ENCODE measurements at places on chromosomes 7 and 10.

- no peak for DNase-seq
Measured at GRCh38 chr10:117568334-117568733, 25.8 kb downstream of the EMX2 start.

DNA sequence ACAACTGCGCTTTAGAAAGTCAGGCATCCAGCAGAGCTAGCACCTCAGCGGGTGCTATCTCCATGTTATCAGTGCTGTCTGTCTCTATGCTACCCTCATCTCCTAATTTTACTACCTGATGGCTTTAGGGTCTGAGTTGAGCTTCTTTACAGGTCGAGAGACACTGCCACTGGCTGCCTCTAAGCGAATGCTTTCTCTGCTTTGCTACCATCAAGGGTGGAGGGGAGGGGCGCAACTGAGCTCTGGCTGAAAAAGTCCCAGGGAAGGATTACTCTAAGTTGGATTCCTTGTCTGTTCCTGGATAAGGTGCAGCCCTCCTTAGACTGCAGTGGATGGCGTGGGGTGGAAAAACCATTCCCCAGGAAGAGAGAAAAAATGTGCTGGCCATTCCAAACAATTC is 105.7 kb downstream of the CDK14 start:
- DNase-seq = no peak

DNA sequence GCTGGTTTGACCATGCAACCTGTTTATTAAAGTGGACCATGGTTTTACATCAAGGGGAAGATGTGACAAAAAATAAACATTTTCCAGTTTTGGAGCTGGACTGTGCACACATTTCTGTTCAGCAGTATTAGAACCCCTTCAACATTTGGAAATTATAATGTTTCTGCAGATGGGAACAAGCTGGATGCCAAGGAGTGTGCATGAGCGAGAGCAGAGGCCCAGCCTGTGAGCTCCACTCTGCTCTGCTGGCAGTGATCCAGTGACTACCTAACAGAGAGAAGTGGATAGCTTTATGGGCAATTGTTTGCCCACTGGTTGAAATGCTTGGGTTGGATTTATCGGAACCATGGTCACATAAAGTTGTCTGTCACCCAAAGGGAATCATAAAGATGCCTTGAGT is 456.7 kb downstream of the NRG3 start:
- no peak for DNase-seq

DNA sequence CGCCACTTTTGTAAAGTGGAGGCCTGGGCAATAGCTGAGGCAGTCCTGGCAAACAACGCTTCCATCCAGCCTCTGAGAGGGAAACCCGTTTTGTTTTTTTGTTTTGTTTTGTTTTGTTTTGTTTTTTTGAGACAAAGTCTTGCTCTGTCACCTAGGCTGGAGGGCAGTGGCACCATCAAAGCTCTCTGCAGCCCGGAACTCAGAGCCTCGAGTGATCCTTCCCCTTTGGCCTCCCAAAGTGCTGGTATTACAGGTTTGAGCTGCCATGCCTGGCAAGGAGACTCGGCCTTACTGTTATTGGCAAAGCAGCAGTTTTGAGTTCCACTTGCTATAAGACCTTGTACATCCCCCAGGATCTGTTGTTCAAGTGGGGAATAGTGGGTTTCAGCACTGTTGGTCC is 10.5 kb upstream of the SLC25A16 start:
- no peak for DNase-seq

DNA sequence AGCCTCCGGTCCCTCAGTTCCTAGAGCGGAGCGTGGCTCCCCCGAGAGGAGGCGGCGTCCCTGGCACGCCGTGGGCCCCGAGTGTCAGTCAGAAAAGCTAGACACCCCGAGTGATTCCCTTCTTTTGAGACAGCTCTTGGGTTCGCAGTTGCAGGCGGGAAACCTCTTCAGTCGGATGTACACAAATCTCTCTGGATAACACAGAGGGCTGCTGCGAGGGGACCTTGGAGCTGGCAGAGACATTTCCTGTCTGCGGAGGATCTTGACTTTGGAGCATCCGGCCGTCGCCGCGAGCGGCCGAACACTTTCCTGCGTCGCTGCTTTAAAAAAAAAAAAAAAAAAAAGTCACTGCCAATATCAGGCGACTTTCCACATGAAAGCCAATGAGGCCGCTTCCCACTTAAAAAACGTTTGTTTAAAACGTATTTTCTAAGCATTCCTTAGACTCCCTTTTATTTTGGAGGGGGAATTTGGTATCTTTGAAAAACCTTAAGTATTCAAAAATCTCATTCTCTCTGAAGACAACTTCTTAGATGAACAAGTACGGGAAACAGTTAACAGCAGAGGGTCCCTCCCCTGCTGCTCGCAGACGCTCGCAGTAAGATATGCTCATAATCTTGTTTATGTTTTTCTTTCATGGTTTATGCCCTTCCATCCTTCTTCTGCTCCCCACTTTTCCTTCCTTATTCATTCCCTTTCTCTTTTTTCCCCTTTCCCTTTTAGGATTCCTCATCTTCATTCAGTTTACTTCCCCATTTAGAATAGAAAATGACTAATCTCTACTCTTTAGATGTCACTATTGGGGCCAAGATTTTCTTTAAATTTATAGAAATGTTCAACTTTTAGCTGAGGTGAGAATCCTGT is 10.0 kb downstream of the HHEX start:
- no peak for DNase-seq

DNA sequence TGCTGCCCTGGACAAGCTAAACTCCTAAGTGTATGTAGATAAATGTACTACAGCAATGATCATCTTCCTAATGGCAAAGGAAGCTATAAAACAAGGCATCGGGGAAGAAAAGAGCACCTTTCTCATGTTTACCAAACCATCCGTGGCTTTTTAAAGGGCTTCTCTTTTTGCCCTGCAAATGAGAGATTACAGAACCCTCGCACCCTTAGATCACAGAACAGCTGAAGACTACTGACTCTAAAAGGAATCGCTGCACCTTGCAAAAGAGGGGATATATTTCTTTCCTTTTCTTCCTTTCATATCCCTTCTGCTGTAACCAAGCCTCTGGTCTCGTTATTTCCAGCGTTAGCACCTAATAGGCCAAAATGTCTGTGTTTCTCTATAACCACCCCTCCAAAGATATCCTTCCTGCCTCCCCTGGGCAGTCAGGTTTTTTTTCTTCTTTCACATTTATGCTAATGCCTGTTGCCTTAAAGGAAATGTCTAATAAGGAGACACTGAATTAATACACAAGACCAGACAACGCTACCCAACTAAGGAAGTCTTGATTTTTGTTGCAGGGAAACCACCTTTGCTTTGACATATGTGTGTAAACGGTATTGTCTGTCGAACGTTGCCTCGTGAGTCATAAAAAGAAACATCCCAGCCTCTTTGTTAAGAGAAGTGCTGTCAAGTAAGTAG is 10.5 kb downstream of the ST8SIA6 start:
- DNase-seq = no peak

GRCh38 chr7:100221231-100221718 is 1.5 kb downstream of the PVRIG start:
- peak; percentile 47 for DNase-seq

GRCh38 chr10:128612195-128612594 is 486.0 kb upstream of the MKI67 start:
- no peak for DNase-seq

DNA sequence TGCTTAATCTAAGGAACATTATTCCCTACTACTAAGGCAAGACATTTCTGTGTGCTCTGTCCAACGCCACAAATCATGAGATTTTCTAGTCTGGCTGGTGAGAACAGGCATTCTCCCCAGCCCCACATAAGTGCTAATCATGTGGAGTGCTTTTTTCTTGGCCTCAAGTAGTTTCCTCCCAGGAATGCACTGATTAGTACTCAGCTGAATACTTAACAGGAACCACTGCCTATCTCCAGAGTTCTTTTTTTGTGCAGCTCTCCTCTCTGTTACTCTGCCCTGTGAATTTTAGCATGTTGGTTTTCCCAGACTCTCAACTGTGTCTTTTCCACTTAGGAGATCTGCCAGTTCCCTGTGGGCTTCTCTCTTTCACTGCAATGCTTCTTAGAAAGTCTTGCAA is 1098.5 kb upstream of the LRRTM3 start:
- DNase-seq = no peak

DNA sequence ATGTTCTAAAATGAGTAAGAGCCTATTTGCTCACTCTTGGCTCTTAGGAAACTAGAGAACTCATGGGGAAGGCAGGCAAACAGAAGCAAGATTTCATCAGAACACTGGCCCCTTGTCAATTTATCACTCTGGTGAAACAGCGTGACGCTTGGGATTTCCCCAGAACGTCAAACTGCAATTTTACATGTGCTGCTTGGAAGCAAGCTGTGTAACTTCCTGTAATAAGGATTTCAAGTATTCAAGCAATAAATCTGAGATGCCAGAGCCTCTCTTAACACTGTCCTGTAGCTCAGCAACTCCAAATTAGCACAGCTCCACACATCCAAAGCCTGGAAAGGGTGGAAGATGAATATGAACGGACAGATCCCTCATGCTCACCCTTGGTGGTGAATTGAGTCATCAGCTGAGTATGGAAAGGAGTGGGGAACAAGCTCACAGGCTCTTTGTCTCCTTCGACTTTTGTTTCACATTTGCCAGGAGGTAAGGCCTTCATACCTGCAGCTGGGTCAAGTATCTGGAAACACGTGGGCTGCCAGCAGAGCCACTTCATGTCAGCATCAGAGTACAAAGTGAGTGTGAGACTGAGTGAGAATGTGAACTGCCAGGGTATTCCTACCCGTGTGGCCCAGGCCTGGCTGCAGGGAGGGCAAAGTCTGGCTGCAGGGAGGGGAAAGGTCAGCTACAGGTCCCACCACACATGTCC is 140.4 kb upstream of the NAMPT start:
- DNase-seq = peak; percentile 54

- no peak for DNase-seq
Measured at GRCh38 chr7:111092406-111093236, 1.7 kb downstream of the LRRN3 start.

DNA sequence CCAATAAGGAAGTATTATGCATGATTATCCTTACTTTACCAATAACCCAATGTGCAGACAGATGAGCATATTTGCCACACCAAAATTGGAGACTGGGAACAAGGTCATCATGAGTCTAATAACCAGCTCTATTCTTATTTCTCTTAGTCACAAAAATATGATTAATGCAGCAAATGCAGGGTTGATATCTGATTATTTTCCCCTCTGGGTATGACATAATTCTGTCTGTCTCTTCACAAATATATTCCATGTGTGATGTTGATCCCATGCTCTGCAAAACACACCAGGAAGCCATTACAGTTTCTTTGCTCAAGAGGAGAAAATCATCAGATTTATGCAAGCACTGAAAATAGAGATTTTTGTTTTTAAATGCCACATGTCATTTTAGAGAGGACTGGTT is 196.5 kb upstream of the DGKB start:
- DNase-seq = no peak

- DNase-seq = no peak
Measured at GRCh38 chr7:9761224-9761623, 1212.4 kb upstream of the PHF14 start.

GRCh38 chr7:44530990-44531389 is 10.1 kb downstream of the NPC1L1 start:
- DNase-seq = no peak

DNA sequence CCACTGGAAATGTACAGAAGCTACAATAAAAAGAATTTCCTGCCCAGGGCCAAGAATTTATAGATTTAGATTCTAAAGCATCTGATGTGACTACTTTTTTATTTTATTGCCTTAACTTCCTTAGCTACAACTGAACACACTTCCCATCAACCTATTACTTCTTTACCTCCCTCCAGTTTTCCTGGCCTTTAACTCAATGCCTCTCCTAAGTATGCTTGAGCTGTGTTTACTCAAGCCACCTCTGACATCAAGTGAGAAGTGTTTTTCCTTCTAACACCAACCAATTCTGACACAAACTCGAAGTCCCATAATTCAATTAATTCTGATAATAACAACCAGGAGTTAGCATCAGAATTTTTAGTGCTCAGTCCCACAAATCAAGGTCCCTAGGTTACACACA is 170.0 kb downstream of the IMMP2L start:
- no peak for DNase-seq

DNA sequence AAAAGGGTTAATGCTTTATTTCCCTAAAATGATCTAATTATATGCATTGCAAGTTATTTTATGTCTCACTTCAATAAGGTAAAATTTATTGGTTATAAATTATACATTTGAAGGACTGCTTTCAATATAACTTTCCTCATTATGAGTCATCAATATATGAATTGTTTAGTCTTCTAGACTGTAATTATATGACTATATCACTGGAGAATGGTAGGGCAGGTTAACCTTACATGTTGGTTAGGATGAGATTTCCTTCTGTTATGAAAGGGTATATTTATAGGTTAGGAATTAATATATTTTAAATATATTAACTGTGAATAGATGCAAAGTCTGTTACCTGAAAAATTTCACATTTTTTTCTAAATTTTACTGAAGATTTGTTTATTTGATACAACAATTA is 406.4 kb upstream of the ETV1 start:
- no peak for DNase-seq

- DNase-seq = no peak
Measured at GRCh38 chr10:46014206-46014605, 16.2 kb downstream of the NCOA4 start.

- DNase-seq = no peak
Measured at GRCh38 chr10:6228010-6228511, 25.3 kb downstream of the PFKFB3 start.

DNA sequence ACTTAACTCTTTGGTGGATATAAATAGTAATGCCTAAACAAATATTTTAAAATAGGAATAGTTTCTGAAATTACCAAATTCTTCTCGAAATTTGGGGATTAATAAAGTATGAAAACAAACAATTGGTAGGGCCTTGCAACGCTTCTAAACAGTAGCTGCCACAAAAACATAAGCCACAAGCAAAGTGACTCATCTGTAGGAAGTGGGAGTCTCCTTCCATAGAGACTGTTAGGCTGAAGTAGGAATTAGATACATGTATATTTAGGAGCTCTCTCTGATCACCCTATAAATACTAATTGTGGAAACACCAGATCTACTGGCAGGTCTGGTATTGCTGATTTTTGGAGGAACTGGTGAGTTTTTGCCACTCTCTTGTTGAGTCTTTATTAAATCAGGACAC is 5.7 kb upstream of the LMOD2 start:
- DNase-seq = no peak

DNA sequence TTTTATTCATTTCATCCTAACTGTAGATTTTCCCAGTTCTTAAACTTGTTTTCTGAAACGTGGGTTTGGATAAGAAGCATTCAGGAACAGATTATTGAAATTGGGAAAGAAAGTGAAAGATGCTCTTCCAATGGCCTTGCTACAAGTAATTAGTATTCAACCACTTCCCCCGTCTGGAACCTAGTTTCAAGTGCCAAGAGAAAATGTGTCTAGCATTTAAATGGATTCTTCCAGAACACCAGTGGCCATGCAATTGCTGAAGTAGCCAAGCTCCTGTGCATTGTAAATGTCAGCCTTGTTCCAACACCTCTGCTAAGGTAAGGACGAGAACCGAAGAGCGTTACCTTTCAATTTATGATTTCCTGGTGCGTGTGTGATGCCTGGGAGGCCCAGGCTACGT is 68.2 kb downstream of the PFKFB3 start:
- DNase-seq = no peak
